ENCODE measurements at places on chromosomes 1 and 21.

DNA sequence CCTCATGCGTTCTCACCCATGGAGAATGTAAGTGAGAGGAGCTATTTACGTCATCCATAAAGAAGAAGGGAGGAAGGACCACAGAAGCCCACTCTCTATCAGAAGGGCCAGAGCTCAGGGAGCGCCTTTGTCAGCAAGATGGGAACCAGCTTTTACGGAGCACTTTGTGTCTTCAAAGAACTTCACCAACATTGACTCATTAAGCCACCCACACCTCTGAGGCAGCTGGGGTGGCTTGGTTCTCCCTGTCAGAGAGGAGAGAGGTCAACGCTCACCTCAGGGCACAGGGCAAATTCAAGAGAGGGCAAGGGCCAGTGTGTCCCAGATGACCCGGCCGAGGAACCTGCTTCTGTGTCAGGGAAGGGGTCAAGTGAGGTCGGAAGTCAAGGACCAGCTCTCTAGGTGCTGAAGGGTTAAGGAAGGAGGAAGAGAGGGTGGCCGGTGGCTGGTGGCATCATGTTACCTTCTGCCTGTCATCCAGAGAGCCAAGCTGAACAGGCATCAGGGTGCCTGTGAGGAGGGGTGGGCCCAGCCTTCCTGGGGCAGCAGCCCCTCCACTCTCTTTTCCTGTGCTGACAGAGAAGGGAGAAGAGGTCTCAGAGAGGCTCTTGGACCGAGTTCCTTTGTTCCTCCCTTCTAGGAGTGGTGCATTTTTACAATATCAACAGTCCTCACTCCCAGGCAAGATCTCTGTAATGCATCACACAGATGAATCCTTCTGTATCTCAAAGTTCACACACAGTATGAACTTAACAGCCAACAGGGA lies 109.0 kb downstream of the ETS2 start:
- DNase-seq: no peak

DNA sequence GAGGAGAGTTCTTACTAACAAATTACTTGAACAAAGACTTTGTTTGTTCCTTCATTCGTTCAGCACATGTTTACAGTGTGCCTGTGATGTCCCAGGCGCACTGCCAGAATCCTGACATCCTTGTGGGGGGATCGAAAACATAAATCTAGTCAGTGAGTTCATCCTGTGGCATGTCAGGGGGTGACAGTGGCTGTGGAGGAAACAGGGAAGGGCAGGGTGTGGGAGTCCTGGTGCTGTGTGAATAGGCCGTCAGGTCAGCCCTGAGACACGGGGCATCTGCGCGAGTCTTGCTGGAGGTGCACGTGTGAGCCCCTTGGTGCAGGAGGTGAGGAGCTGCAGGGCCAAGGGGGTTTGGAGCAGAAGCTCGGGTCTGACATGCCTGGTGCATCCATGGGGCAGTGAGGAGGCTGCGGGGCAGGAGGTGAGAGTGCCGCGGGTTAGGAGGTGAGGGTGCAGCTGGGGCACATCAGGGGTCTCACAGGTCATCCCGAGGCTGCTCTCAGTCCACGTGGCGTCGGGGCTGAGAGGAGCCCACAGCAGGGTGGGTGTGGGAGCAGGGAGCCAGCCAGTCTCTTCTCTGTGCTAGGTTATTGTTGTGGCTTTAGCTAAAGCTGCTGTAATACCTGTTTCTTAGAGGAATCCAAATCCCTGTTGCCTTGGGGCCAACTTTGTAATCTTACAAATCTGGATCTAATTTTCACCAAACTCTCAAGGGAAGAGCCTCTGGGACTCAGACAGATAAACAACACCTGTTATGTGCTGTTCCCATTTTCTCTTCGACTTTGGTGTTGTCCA lies 93.4 kb downstream of the PCBP3 start:
- no peak for DNase-seq

GRCh38 chr1:13730291-13730690 lies 30.3 kb downstream of the PRDM2 start:
- DNase-seq: no peak

DNA sequence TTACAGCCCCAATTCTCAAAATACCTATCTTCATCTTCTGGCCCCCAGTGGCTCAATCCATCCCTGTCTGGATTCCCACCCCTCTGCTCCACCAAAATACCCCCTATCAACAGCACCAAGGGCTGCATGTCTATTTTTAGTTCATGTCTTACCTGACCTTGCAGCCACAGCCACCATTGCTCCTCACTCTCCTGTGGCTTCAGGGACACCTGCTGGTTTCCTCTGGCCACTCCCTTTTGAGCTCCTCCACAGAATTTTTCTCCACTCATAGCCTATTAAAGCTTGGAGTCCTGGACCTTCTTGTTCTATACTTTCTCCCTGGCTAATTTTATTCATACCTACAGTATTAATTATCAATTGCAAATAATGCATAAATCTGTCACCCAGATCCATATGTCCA lies 125.3 kb upstream of the NGF start:
- no peak for DNase-seq

- DNase-seq: no peak
Observed at GRCh38 chr1:150692720-150693119, 4.2 kb downstream of the GOLPH3L start.

DNA sequence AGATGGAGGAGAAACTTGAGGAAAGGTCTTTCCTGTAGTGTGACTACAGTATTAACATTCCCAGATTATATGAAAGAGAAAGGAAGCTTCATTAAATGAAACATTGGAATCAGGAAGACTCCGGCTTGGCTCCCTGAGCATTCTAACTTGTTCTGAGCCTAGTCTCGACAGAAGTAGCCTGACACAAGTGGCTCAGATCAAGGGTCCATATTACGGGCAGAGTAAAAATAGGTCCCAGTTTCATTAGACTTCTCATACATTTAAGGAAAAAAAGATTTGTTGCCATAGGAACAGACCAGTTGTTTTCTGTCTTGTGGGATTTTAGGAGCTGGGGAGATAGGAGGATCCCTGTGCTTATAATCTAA lies 12.8 kb downstream of the SMAP2 start:
- DNase-seq: no peak

DNA sequence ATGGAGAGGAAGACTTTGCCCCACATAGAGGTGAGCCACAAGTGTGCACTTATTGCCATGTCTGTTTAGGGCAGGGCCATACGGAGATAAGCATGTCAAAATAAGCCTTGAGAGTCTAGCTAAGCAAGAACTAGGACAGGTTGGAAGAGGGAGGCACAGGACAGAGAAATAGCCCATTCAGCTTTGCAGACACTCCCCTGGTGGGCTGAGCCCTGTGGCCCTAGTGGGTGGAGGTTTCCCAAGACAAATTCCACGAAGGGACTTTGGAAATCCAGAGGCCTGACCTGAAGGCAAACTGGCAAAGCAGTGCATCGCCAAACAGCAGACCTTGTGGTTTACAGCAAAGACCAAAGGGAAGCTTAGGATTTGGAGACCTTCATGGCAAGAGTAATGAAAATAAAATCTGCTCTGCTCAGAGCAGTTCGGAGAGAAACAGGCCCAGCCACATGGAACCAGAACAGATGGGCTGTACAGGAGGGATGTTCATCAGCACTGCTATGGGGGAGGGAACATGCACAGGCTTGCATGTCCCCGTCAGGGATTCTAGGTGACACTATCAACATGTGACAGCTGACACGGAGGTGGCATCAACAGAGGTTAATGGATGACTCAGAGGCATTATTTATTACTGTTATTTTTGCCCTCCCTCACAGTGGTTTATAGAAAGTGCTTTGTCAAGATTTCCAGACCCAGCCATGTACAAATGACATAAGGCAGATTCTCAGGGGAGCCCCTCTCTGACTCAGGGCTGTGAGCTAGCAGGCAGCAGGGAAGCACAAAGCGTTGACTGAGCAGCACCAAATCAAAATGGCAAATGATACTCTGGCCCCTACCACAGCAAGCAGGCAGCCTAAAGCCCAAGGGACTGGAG lies 90.1 kb upstream of the IRF2BP2 start:
- DNase-seq: no peak

DNA sequence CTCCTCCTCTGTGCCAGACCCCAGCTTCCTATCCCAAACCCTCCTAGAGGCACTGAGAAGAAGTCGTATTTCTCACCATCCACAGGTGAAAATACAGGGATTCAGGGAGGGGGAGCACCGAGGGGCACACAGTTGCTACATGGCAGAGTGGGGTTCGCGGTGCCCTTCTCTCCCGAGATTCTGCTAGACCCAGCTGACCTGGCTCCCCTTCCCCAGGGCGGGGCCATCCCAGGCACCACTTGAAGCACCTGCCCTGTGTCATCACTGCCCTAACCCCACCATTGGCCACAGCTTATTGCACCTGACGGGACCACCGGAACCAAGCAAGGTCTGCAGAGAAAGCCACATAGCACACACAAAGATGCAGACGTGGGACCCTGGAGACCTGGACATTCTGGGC lies 30.5 kb downstream of the SDC3 start:
- DNase-seq: no peak

- no peak for DNase-seq
Observed at GRCh38 chr1:206486995-206487788, 16.9 kb downstream of the IKBKE start.

GRCh38 chr1:221074332-221074731 lies 195.1 kb downstream of the HLX start:
- no peak for DNase-seq

GRCh38 chr21:22961258-22961657 lies 1963.0 kb downstream of the NCAM2 start:
- no peak for DNase-seq

GRCh38 chr1:41859686-41860085 lies 59.0 kb downstream of the HIVEP3 start:
- DNase-seq: no peak

GRCh38 chr1:59242370-59242769 lies 54.5 kb upstream of the FGGY start:
- no peak for DNase-seq

DNA sequence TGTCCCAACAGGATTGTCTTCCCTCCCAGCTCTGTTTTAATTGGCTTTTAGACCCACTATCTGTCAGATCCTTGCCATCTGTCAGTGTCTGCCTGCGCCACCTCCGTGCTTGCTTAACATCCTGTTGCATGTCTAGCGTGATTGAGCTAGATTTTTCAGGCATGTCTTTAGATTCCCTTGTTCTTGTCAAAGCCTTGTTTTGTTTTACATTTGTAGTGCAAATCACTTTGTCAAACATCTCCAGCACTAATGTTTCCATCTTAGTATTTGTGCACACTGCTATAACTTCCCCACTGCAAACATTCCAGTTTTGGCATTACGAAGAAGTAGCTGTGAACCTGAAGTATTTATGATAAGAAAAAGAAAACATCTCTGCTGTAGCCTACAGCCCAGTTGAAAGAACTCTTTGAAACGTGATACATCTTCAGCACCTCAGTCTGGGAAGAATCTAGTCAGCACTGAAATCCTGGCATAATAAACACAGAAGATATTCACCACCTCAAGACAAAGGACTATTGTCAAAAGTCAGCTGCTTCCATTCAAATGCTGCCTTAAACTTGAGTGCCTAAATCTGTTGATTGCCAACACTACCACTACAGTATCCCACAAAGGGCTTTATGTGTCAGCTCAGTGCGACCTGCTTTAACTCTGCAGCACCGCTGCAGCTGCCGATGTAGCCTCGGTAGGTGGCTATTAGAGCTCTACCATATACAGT lies 105.0 kb downstream of the FNBP1L start:
- DNase-seq: no peak

GRCh38 chr1:68433395-68433794 lies 16.4 kb downstream of the RPE65 start:
- DNase-seq: no peak

- no peak for DNase-seq
Observed at GRCh38 chr21:42040411-42041180, 30.4 kb upstream of the ZBTB21 start.

- DNase-seq: no peak
Observed at GRCh38 chr1:226886122-226886901, 15.9 kb downstream of the PSEN2 start.

GRCh38 chr1:70778056-70778762 lies 269.4 kb downstream of the PTGER3 start:
- no peak for DNase-seq

GRCh38 chr1:93061895-93062792 lies 16.9 kb upstream of the MTF2 start:
- DNase-seq: no peak

GRCh38 chr1:10161541-10162290 lies 48.7 kb upstream of the KIF1B start:
- DNase-seq: no peak

GRCh38 chr1:1157426-1157913 lies 16.2 kb upstream of the TTLL10 start:
- DNase-seq: peak; percentile 17

DNA sequence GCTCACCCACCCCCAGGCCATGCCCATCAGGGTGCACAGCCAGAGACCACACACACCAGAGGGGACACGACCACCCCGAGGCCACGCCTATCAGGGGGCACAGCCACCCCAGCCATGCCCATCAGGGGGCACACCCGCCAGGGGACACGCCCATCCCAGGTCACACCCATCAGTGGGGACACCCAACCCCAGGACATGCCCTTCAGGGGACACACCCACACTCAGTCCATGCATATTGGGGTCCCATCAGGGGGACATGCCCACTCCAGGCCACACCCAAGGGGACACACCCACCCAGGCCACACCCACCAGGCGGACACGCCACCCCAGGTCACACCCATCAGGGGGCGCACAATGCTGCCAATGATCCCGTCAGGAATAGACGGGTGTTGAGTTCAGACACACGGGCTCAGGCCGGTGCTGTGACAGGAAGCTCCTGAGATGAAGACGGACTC lies 20.7 kb downstream of the MCM3AP start:
- DNase-seq: no peak

DNA sequence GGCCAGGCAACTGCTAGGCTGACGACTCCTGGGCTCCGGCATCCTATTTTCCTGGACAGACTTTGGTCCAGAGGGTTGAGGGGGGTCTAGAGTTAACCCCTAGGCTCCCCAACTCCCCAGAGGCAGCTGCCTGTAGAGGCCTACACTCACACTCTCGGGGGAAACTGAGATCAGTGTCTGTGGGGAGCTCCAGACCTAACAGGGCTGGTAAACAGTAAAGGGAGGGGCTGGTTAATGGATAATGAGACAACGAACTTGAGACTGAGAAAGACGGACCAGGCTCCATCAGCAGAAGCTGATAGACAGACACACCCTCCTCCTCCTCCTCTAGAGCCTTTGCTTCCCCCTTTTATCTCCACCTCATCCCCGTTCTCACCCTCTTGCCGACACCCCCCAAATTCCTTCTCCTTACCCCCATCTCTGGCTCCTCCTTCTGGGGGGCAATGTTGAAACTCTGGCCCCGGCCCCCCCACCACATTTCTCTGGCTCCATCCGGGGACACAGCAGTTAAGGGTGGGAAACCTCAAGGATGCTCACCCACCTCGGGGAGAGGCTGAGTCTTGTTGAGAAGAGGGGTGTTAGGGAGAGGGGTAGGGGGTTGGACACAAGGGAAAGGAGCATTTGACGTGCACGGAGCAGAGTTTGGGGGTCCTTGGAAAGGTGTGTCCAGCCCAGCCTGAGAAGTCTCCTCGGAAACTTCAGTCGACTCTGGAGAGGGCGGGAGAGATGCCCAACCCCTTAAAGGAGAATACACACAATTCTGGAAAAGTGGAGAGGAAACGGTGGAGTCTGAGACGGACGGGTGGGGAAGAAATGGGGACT lies at the start of gene MTMR11:
Gene MTMR11 (minus strand): TSS at position 710 of the 822 bp plus-strand sequence. CDS start 232 bp downstream, at position 478.
- no peak for DNase-seq

Data from activated CD8-positive, alpha-beta memory T cell treated with anti-CD3 and anti-CD28 coated beads for 4 hours (primary cell).